ENCODE measurements at places on chromosomes 5 and 9. TPM values are rescaled to one million over a fixed set of nuclear protein-coding genes. Genes with fewer than 3 reads are reported as not detected.

GRCh38 chr9:128033609-128034008 is 33.5 kb downstream of the NAIF1 start:
- DNase-seq, result no peak
- H3K27me3 ChIP-seq, result no peaks in the 10 kb centered on the region
- H3K4me3 ChIP-seq, result no peak overlapping the region
- no peak overlapping the region for H3K27ac ChIP-seq
- no peaks in the 10 kb centered on the region for H3K36me3 ChIP-seq
- H3K4me1 ChIP-seq, result no peaks in the 10 kb centered on the region

- no peaks in the 10 kb centered on the region for H3K4me1 ChIP-seq
- H3K36me3 ChIP-seq, result no peaks in the 10 kb centered on the region
- no peak for DNase-seq
- no peaks in the 10 kb centered on the region for H3K27me3 ChIP-seq
- H3K27ac ChIP-seq, result no peak overlapping the region
- H3K4me3 ChIP-seq, result no peak overlapping the region
Measured at GRCh38 chr9:27829621-27830020, 256.3 kb upstream of the C9orf72 start.

DNA sequence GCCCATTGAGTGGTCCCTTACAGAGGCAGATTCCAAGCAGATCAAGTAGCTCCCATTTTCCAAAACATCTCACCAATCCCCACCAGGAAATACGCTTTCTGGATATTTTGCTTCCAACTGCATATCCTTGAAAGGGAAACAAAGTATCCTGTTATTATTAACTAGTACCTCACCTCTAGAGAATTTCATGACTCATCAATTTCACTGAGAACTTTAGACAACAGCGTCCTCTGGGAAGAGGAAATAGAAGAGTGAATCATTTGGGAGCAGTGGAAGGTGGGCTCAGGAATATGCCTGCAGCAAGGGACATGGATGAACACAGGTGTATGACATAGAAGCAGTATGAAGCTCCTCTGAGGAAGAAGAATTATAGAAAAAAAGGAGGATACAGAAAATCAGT is 186.7 kb downstream of the MARCHF11 start:
- no peak overlapping the region for H3K4me3 ChIP-seq
- H3K27ac ChIP-seq, result no peak overlapping the region
- H3K27me3 ChIP-seq, result peaks cover 9% of the 10 kb centered on the region

DNA sequence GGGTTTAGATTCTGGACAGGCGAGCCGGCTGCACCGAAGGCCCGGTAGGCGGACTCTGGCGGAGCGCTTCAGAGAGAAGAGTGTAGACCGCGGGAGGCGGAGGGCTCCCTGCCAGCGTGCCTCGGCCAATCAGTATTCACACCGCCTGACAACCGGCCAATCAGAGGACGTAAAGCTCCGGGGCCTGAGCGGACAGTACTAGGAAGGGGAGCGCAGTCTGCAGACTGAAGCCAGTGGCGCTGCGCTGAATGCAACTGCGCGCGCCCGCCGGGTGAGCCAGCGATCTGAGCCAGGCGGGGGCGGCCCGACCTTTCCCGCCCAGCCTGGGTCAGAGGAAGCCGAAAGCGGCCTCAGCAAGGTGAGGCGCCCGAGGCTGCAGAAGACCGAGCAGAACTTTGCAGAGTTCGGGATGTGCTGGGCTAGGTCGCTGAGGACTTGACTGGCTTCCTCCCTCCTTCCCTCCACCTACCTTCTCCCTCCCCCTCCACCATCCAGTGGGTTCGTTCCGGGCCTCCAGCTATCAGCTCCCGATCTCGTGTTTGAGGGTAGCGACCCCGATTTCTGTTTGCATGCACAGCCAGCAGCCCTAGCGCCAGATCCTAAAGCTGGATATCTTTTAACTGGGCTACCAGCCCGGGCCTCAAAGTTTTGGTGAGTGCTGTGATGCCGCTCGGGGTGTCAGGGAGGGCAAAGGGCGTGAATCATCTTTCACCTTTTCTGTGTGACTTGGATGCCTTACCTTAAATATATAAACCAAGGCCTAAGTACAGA is at the start of gene DMRT2:
Gene DMRT2, plus strand, starts transcription at position 233 of the 771 bp plus-strand sequence. CDS start 1,257 bp downstream, outside the sequence.
- H3K27ac ChIP-seq, result no peak within 1 kb of the TSS
- peak; percentile 16 for DNase-seq
- no peaks in the 10 kb centered on the region for H3K4me1 ChIP-seq

Gene HTR4
- not detected for total RNA-seq

- DNase-seq, result no peak
- H3K4me3 ChIP-seq, result no peak overlapping the region
- H3K27me3 ChIP-seq, result no peaks in the 10 kb centered on the region
- peaks cover 28% of the 10 kb centered on the region for H3K4me1 ChIP-seq
- H3K27ac ChIP-seq, result no peak overlapping the region
- peaks cover 6% of the 10 kb centered on the region for H3K36me3 ChIP-seq
Measured at GRCh38 chr9:37085233-37085632, 35.1 kb upstream of the ZCCHC7 start.

Gene IRX2
- total RNA-seq, result 38.1 TPM

Gene OMD
- total RNA-seq, result not detected

DNA sequence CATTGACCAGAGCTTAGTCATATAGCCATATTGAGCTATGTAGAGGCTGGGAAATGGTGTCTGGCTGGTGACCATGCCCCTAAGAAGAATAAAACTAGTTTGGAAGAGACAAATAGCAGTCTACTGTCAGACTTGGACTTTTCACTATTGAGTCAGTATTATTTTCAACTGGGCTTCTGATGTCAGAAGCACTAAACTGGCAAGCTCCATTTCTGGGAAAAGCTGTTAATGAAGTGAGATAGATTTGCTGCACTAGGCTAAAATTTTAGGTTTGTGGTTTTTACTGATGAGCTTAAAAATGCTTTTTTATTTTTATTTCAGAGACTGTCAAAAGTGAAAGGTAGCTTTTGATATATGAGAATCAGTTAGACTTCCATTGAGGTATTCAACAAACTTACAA is 220.2 kb downstream of the RAB3C start:
- DNase-seq, result no peak
- no peaks in the 10 kb centered on the region for H3K4me1 ChIP-seq
- no peaks in the 10 kb centered on the region for H3K36me3 ChIP-seq
- H3K27me3 ChIP-seq, result 0 out of 2 replicates have a peak, but pooled peaks cover 3% of the 10 kb centered on the region

GRCh38 chr9:33506626-33507370 is 17.3 kb upstream of the ANKRD18B start:
- peak overlapping the region; percentile 58 for H3K4me3 ChIP-seq
- peak overlapping the region; percentile 93 for H3K27ac ChIP-seq
- peak; percentile 93 for DNase-seq
- H3K36me3 ChIP-seq, result no peaks in the 10 kb centered on the region
- peaks cover 38% of the 10 kb centered on the region for H3K4me1 ChIP-seq
- no peaks in the 10 kb centered on the region for H3K27me3 ChIP-seq

- no peak overlapping the region for H3K27ac ChIP-seq
- DNase-seq, result no peak
- no peak overlapping the region for H3K4me3 ChIP-seq
- 0 out of 2 replicates have a peak, but pooled peaks cover 4% of the 10 kb centered on the region for H3K27me3 ChIP-seq
Measured at GRCh38 chr5:100771181-100771580, 131.9 kb downstream of the ST8SIA4 start.

- DNase-seq, result no peak
- H3K4me3 ChIP-seq, result no peak overlapping the region
- H3K36me3 ChIP-seq, result peaks cover 32% of the 10 kb centered on the region
- H3K4me1 ChIP-seq, result no peaks in the 10 kb centered on the region
- H3K27me3 ChIP-seq, result no peaks in the 10 kb centered on the region
Measured at GRCh38 chr5:131156957-131157356, 8.1 kb downstream of the HINT1 start.

Gene PRDM9
- not detected for total RNA-seq

DNA sequence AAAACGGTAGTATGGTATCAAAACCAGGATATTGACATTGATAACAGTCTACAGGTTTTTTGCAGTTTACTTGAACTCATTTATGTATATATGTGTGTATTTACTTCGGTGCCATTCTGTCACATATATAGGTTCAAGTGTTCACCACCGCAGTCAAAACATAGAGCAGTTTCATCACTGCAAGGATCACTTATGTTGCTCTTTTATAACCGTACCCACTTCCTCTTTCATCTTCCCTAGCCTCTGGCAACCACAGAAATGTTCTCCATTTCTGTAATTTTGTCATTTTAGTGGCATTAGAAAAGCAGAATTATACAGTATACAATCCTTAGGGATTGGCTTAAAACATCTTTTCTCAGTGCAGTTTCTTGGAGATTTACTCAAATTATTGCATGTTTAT is 90.3 kb downstream of the SH3GL2 start:
- no peak overlapping the region for H3K4me3 ChIP-seq
- no peaks in the 10 kb centered on the region for H3K27me3 ChIP-seq
- no peaks in the 10 kb centered on the region for H3K4me1 ChIP-seq
- no peak for DNase-seq
- no peak overlapping the region for H3K27ac ChIP-seq
- no peaks in the 10 kb centered on the region for H3K36me3 ChIP-seq

- no peaks in the 10 kb centered on the region for H3K36me3 ChIP-seq
- DNase-seq, result peak; percentile 29
- H3K27me3 ChIP-seq, result no peaks in the 10 kb centered on the region
- H3K27ac ChIP-seq, result no peak overlapping the region
- no peak overlapping the region for H3K4me3 ChIP-seq
- H3K4me1 ChIP-seq, result no peaks in the 10 kb centered on the region
Measured at GRCh38 chr5:8184455-8185063, 315.6 kb downstream of the MTRR start.

DNA sequence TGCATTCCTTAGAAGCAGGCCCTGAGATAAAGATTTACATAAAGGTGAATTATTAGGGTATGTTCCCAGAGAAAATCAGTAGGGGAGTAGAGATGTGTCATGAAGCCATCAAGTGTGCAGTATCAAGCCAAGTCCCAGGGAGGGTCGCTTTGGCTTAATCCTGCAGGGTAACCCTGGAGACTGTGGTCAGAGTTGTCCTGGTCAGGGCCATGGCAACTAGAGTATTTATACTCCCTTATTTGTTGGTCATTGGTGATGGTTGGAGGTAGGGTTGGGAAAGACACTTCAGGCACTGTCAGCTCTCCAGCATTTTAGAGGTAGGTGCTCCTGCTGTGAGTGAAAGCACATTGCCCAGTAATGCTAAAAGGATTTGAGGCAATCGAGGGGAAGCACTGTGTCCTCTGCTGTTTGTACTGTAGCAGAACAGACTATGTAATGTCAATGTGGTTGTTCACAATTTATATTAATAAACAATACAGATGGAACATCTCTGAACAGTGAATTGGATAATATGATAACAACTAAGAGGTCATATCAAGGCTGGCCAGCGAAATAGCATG is 108.9 kb downstream of the GDNF start:
- no peak overlapping the region for H3K4me3 ChIP-seq
- no peak for DNase-seq
- H3K4me1 ChIP-seq, result peaks cover 7% of the 10 kb centered on the region
- no peaks in the 10 kb centered on the region for H3K27me3 ChIP-seq
- no peak overlapping the region for H3K27ac ChIP-seq

- no peak overlapping the region for H3K27ac ChIP-seq
- DNase-seq, result no peak
- H3K27me3 ChIP-seq, result no peaks in the 10 kb centered on the region
- no peaks in the 10 kb centered on the region for H3K36me3 ChIP-seq
- no peaks in the 10 kb centered on the region for H3K4me1 ChIP-seq
- no peak overlapping the region for H3K4me3 ChIP-seq
Measured at GRCh38 chr5:93221773-93222172, 359.2 kb downstream of the NR2F1-AS1 start.

- H3K4me3 ChIP-seq, result peak overlapping the region; percentile 34
- H3K4me1 ChIP-seq, result peaks cover 12% of the 10 kb centered on the region
- no peaks in the 10 kb centered on the region for H3K27me3 ChIP-seq
- peak overlapping the region; percentile 66 for H3K27ac ChIP-seq
- H3K36me3 ChIP-seq, result no peaks in the 10 kb centered on the region
Measured at GRCh38 chr5:173764332-173765028, 123.7 kb upstream of the CPEB4 start.

DNA sequence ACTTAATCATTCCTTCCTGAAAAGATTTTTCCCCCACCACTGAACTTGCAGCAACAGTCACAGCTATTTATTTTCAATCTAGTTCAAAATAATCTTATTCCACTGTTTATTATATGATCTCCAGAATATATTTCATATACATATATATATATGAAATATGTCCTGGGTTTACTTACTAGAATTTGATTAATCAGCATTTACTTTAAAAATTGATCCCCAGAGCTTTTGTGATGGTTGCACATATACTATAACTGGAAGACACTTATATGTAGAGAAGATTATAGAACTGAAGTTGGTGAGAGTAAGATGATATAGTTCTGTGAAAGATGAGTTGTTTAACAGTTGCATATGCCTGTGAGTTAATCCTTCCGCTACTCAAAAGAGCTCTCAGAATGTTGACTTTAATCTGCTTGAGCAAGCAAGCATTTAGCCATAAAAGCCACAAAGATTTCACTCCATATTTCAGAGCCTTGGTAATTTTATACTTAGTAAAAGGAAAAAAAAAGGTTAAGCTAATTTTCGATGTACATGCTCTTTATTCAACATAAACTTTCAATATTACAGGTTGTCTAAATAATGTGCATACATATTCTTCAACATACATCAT is 399.3 kb upstream of the CDH9 start:
- H3K36me3 ChIP-seq, result no peaks in the 10 kb centered on the region
- H3K27ac ChIP-seq, result no peak overlapping the region
- no peak overlapping the region for H3K4me3 ChIP-seq
- H3K27me3 ChIP-seq, result no peaks in the 10 kb centered on the region

DNA sequence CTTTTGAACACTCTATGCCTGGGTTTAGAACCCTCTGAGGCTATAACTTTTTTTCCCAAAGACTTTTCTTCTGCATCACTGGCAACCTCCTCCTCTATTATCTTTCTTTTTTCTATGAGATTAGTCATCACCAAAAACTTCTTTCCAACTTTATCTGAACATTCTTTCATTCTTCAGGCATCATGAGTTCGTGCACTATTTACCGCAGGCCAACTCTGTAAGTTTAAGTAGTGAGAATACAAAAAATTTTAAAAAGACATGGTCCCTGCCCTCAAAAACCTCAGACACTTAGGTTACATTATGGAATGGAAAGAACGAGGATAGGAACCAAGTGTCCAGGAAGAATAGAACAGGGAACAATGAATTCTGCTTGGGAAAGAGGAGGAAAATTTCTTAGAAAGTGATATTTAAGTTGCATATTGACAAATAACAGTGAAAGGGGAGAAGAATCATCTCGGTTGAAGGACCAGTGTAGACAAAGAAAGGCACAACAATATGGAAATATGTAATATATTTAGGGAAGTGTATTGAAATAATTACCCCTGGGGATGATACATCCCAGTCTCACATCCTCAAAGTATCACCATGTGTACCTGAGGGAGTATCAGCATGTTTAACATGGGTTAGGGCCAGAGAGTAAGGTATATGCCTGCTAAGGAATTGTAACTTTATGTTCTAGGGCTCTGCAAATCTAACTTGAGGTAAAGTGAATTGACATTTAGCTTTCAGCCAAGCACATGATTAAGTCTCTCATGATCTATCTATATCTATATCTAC is 196.5 kb upstream of the NREP start:
- peaks cover 77% of the 10 kb centered on the region for H3K4me1 ChIP-seq
- H3K27ac ChIP-seq, result peak overlapping the region; percentile 97
- H3K36me3 ChIP-seq, result no peaks in the 10 kb centered on the region
- H3K4me3 ChIP-seq, result no peak overlapping the region
- no peaks in the 10 kb centered on the region for H3K27me3 ChIP-seq

GRCh38 chr5:147156012-147156411 is 78.8 kb upstream of the STK32A start:
- H3K27me3 ChIP-seq, result 0 out of 2 replicates have a peak, but pooled peaks cover 10% of the 10 kb centered on the region
- H3K4me3 ChIP-seq, result no peak overlapping the region
- DNase-seq, result no peak
- no peaks in the 10 kb centered on the region for H3K36me3 ChIP-seq
- no peak overlapping the region for H3K27ac ChIP-seq

Gene NPDC1
- total RNA-seq, result 43.1 TPM

Gene HACD4
- total RNA-seq, result 7.5 TPM

GRCh38 chr5:149018909-149019443 is 43.9 kb downstream of the SH3TC2 start:
- H3K36me3 ChIP-seq, result no peaks in the 10 kb centered on the region
- H3K27ac ChIP-seq, result no peak overlapping the region
- peak; percentile 45 for DNase-seq
- no peaks in the 10 kb centered on the region for H3K27me3 ChIP-seq
